Activated T-cell treated with anti-CD3 and anti-CD28 coated beads for 4 hours (primary cell): ENCODE measurements at places on chromosomes 12 and 14.

DNA sequence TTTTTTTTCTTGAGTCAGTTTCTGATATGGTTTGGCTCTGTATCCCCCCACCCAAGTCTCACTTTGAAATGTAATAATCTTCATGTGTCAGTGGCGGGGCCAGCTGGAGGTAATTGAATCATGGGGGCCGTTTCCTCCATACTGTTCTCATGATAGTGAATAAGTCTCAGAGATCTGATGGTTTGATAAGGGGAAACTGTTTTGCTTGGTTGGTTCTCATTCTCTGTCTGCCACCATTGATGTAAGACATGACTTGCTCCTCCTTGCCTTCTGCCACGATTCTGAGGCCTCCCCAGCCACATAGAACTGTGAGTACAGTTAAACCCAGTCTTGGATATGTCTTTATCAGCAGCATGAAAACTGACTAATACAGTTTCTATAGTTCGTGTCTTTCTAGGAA, 42.9 kb downstream of the WNK1 start:
- peak; percentile 53 for DNase-seq

DNA sequence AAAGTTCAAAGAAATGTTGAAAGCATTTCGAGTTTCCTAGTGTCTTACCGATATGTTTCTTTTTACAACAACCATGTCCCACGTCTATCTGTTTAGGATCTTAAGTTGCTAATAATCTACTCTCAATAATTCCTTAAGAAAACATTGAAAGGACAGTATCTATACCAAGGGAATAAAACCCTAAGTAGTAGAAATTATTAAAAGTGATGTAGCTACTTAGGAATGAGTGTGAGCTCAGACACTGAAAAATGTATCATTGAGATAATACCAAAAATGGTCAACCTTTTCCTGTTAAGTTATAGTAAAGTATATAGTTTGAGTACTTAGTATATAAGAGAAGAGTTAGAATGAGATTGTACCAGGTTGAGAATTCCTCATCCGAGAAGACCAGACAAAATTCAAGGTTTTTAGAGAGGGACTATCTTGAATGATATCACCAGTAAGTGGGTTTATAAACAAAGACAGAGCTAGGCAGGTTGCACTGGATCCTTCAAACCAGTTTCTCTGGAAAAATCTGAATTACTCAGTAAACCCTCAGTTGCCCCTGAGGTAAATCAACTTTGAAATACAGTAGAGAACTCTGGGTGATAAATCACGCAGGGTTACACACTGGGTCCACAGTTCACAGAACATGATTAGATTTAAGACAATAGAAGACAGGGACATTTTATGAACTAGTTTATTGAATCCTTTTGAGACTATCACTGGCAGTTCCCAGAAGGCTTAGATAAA, 96.8 kb downstream of the ERGIC2 start:
- no peak for DNase-seq

DNA sequence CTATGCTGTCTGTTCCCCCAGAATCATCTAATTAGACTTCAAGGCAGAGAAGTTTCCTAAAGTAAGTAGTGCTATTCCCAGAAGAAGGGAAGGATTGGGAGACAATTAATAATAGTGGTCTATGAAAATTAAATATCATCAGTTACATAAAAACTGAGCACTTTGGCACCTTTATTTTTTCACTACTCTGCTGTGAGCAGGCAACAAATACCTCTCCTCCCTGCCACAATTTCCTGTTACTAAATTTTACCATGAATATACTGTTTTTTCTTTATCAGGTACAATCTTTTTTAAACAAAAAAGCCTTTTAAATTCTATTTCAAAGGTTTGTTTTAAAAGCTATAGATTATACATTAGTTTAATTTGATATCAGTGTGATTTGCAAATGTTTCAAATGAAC, 29.4 kb upstream of the KRAS start:
- DNase-seq = no peak

- DNase-seq = no peak
Measured at GRCh38 chr14:77986773-77987172, 183.4 kb upstream of the NRXN3 start.

GRCh38 chr12:49776413-49776812, 35.1 kb downstream of the TMBIM6 start:
- DNase-seq = peak; percentile 4

- no peak for DNase-seq
Measured at GRCh38 chr12:32069071-32069470, 37.6 kb upstream of the BICD1 start.

DNA sequence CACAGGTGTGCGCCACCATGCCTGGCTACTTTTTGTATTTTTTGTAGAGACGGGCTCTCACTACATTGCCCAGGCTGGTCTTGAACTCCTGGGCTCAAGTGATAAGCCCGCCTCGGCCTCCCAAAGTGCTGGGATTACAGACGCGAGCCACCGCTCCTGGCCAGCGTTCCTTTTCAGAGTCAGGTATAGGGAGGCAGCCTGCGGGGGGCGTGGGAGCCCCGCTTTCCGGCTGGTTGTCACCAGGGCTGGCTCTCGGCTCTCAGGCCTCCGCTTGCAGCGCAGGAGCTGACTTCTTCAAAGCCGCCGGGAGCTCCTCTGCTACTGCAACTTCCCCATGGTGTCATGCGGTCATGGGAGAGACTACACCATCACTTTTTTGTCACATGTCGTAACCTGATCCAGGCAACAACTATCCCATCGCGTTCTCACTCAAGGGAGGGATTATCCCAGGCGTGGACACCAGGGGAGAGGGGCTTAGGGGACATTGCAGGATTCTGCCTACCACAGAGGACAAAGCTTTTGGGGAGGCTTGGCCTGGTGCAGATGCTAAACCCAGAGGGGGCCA, 129.4 kb downstream of the SCARB1 start:
- no peak for DNase-seq

DNA sequence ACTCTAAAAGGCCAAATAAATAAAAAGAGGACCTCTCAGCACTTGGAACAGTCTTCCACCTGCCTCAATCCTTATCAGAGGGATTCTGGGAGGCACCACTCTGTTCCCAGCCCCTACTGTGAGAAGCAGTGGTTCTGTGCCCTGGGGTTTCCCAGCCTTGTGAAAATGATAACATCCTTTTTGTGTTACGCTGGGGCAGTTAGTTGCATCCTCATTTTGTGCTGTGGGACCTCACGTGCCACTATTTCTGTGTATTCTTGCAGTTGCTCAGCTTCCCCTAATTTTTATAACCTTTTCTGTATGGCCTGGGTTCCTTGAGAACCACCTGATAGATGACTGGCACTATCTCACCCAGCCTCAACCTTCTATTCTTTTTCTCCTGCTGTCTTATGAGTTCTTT, 10.8 kb upstream of the CMA1 start:
- no peak for DNase-seq

DNA sequence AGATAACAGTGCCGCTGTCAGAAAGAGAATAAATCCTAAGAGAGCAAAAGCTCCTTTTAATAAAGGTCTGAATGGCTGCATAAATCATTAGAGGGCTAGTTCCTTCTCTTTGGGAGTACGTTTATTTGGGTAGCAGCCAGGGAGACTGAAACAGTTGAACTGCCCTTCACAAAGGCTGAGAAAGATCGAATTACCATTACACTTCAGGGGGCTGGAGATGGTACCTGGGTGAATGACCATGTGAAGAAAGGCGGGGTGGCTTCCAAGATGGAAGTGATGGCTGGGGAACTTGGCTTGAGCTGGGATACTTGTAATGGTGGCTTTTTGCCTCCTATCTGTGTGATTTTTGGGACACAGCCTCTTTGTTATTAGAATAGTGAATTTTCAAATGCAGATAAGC, 1.7 kb upstream of the FGD4 start:
- DNase-seq = no peak

DNA sequence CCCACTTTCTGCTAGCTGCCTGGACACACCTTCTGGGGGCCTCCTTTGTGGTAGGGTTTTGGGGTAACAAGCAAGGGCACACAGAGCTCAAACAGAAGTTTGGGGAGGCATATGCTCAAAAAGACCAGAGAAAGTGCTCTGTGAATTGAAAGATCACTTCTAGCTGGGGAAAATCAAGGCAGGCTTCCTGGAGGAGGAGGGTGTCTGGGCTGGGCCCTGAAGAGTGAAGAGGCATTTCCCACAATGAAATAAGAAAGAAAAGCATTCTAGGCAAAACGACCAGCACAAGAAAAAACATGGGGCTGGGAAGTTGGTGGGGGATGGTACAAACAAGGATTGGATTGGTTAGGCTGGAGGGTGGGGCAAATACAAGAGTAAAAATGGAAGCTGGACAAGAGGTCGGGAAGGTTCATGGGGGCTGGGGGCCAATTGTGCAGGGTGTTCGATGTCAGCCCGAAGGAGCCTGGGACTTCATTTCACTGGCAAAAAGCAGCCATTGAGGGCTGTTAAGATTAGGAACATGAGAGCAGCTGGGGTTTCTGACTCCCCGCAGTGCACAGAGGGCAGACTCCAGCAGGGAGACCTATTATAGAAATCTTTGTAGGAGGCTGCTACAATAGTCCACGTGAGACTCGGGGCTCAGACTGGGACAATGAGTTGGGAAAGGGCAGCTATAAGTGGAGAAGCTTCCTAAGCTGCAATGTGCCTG, 51.5 kb upstream of the CMKLR1 start:
- no peak for DNase-seq

- DNase-seq = no peak
Measured at GRCh38 chr12:81294325-81295190, 216.7 kb downstream of the ACSS3 start.

GRCh38 chr14:20809917-20810316, 7.3 kb upstream of the RNASE1 start:
- DNase-seq = no peak

DNA sequence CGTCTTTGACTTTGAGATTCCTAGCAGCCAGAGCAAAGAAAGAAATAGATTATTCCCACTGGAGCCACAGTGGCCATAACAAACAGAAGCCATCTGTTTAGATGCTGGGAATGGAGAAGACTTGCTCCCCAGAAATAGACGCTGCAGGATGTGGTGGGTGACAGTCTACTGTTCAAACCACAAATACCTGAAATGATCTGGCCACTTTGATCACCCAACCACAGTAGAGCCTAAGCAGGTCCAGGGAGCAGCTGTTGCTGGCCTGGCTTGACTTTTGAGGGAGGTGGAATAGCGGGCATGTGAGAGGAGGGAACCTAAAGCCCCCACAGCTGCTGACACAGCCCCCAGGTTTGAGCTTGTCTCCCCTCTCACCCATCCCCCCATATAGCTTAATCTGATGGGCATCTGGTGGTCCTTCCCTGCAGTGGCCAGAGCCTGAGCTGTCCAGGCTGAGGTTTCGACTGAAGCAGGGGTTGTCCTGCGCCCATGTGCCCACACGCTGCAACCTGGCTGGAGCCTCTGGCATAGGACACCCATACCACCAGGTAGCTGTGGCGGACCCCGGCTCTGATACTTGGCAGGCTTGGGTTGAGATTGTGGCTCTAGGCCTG, 38.7 kb downstream of the SH2B3 start:
- DNase-seq = no peak

GRCh38 chr14:103499709-103500108, 22.9 kb downstream of the CKB start:
- no peak for DNase-seq
